ENCODE measurements at places on chromosomes 12 and 14.
A peak's percentile ranks its signal among the peaks of the same experiment; 100 is the strongest.

DNA sequence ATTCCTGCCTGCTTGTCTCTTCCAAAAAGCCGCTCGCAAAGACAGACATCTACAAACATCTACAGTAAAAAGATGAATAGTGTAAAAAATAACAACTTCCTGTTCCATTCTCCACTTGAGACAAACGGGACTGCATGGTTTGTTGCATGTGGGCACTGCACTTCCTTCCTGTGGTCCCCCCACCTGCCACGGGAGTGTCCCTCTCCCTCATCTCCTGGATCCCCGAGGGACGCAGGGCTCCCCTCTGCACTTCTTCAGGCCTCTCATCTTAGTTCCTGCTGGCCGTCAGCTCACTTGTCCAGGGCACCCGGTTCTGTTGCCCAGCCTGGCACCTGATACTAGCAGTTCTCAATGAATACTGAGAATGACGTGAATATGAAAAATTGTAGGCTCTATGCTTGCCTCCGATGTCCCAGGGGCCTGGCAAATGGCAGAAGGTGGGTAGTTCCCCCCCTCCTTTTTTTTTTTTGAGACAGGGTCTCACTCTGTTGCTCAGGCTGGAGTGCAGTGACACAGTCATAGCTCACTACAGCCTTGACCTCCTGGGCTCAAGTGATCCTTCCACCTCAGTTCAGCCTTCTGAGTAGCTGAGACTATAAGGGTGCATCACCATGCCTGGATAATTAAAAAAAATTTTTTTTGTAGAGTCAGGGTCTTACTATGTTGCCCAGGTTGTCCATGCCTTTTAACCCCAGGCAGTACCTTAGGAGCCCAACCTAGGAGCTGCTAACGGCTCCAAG is 3.5 kb upstream of the KLC1 start:
- no peak for DNase-seq

GRCh38 chr12:70590051-70590450 is 47.2 kb downstream of the PTPRB start:
- peak; percentile 80 for DNase-seq

DNA sequence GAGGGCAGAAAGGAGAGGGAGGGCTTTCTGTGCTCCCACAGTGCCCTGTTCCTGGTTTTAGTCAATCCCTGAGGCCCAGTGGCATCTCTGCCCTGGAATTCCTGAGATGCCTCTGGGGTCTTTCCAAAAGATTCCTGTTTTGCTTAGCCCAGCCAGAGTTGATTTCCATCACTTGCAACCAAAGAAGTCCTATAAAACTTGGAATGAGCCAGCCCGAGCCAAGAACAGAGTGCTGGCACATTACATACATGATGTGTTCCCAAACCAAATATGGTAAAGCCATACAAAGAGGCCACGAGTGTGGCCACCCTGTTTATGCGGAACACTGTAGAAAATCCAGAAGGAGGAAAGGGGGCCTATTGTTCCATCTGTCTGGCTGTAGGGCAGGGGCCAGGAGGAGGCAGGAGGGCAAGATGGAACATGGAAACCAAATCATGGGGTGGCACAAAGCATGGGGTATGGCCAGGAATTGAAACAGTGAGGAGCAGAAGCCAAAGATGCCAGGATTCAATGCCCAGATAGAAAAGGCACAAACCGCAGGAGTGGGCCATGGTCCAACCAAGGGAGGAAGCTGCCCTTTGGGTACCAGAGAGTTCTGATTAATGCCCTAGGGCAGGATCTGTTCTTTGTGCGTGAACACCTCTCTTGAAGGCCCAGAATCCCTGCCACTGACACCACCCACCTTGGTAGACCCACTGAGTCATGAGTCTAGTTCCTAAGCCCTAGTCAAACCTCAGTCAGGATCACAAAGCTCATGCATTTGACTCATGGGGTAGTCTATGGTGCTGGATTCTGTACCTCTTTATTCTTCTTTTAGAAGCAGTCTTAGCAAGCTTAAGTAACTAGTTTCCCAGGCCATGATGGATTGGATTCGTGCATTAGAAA is 75.2 kb downstream of the LRRC74A start:
- peak; percentile 56 for DNase-seq

DNA sequence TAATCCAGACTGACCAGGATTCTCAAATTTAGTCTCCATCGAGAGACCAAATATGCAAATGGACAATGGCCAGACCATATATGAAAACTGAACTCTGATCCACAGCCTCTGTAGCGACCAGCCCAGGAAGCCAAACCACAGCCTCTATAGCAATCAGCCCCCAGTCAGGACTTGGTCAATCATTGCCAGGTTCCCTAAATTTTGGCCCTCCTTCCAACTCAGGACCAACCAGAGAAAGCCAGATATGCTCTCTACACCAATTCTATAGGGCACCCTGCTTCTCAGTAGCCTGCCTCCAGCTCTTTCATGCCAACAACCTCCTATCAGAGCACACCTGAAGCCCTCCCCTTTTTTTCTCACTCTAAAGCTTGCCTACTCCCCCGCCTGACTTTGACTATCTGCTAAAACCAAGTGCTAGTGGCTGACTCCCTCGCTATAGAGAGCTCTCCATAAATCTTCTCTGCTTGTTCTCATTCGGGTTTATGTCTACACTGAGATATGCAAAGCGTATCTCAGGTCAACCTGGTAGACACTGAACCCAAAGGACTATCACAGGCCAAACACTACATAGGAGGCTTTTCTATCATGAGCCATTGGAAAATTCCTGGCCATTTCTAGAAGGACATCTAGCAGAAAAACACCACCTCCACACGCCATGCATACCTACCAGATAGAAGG is 110.5 kb upstream of the FUT8 start:
- DNase-seq: no peak

DNA sequence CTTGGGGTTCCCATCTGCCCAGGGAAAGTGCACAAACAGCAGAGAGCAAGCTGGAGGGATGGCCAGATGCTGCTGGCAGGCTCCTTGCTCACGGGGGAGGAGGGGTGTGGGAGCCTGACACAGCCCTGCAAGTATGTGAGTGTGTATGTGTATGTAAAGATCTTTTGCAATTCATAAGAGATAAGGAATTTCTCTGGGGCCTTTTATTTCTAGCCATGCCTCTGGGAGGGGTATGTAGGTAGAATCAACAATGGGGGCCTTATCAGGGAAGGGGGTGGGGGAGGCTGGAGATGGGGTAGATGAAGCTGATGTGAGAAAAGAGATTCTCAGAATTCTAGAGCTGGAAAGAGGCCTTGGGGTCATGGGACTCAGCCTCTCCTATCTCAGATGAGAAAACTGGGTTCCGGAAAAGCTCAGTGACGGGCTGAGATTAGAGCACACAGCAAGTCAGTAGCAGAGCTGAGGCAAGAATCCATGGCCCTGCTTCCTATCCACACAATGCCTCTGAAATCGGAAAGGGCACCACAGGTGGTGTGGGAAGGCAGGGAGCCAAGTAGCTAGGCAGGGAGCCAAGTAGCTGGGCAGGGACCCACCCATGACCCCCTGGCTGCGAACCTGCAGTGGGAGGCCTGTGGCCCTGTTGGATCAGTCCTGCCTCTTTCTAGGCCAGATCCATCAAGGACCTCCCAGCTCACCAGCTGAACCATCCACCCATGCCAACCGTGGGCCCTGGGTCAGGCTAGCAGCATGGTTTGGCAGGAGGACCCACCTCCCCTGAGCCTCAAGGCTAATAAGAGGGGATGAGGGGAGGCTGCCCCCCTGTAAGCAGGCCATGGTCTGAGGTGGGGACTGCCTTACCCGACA is 54.7 kb downstream of the PLEKHG3 start:
- DNase-seq: peak; percentile 92
